ENCODE measurements at places on chromosomes 1 and 21. TPM values are rescaled to one million over a fixed set of nuclear protein-coding genes. Genes with fewer than 3 reads are reported as not detected.

SLC45A1 gene
- 0.22 TPM for total RNA-seq

DNAJC28 gene
- total RNA-seq: 0.86 TPM

GPR52 gene
- total RNA-seq: 4.4 TPM

RAB42 gene
- total RNA-seq: not detected

MPC2 gene
- 24.9 TPM for total RNA-seq

ATP6V1G3 gene
- total RNA-seq: not detected

LCE2B gene
- total RNA-seq: not detected

AQP10 gene
- total RNA-seq: not detected

PADI2 gene
- total RNA-seq: not detected

PROK1 gene
- total RNA-seq: 0.21 TPM

FRRS1 gene
- total RNA-seq: 2.5 TPM

FALEC gene
- total RNA-seq: not detected

TAL1 gene
- total RNA-seq: 1.7 TPM

CYP4Z1 gene
- not detected for total RNA-seq

DIRAS3 gene
- total RNA-seq: not detected

ZBTB7B gene
- 78.4 TPM for total RNA-seq

KIF2C gene
- 97.0 TPM for total RNA-seq

AMY1A gene
- total RNA-seq: not detected

TNFRSF8 gene
- 16.3 TPM for total RNA-seq

C1QB gene
- not detected for total RNA-seq

METTL13 gene
- 40.5 TPM for total RNA-seq

CFAP126 gene
- total RNA-seq: not detected

FCGR2B gene
- total RNA-seq: 7.1 TPM

TMEM269 gene
- 0.55 TPM for total RNA-seq

SPRR1A gene
- total RNA-seq: not detected

NES gene
- not detected for total RNA-seq

SAMD11 gene
- not detected for total RNA-seq

SPRR2G gene
- not detected for total RNA-seq

PKNOX1 gene
- total RNA-seq: 33.8 TPM

INKA2 gene
- total RNA-seq: not detected

PLA2G5 gene
- not detected for total RNA-seq

CRNN gene
- total RNA-seq: not detected

A3GALT2 gene
- total RNA-seq: not detected

C1orf94 gene
- not detected for total RNA-seq

MTARC1 gene
- 0.17 TPM for total RNA-seq

LCE3E gene
- total RNA-seq: not detected

OR10J1 gene
- not detected for total RNA-seq

OR2L2 gene
- total RNA-seq: 0.17 TPM

GREM2 gene
- total RNA-seq: 0.57 TPM

FAM229A gene
- 6.2 TPM for total RNA-seq

IFI44L gene
- total RNA-seq: 1.4 TPM
